Stimulated activated CD8-positive, alpha-beta memory T cell treated with anti-CD3 and anti-CD28 coated beads, Interleukin-7, amount 100 ng/mL, for 1 hour (primary cell): ENCODE measurements at places on chromosomes 12 and 14.

GRCh38 chr12:52086944-52087835 is 7.7 kb downstream of the SMIM41 start:
- DNase-seq: no peak

DNA sequence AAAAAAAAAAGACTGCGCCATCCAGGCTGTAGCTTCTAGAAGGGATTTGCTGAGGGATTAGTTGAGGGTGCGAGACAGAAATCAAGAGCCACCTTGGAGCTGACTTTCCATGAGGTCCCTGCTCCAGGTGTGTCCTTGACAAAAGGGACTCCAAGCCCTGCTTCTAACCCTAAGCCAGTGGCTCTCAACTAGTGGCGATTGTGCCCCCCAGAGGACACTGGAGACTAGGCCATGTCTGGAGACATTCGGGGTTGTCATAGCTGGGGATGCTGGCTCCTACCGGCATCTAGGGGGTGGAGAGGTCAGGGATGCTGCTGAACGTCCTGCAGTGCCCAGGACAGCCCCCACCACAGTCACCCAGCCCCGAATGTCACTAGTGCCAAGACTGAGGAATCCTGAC is 40.6 kb downstream of the SPRING1 start:
- no peak for DNase-seq

DNA sequence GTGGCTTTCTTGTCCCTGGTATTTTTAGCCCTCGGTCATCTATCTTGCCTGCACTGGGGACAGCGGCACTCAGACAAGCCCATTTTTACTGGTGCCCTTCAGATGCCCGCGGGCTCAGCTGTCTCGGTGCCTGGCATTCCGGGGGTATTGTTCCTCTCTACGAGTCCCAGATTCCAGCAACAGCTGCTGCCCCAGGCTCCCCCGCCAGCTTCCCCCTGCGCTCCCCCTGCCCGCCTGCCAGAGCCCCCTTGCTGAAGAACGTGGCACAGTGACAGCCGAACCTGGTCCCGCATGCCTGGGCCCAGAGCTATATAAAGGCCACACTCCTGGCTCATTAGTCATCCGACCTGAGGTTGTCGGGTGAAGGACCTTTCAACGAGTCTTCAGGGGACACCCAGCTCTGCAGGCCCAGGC is 10.9 kb upstream of the MYL2 start:
- no peak for DNase-seq

GRCh38 chr12:76282744-76283143 is 65.5 kb downstream of the BBS10 start:
- DNase-seq: no peak

GRCh38 chr14:69355607-69356281 is 42.4 kb downstream of the ERH start:
- DNase-seq: no peak

GRCh38 chr12:71162832-71163763 is 5.3 kb upstream of the TSPAN8 start:
- DNase-seq: no peak

DNA sequence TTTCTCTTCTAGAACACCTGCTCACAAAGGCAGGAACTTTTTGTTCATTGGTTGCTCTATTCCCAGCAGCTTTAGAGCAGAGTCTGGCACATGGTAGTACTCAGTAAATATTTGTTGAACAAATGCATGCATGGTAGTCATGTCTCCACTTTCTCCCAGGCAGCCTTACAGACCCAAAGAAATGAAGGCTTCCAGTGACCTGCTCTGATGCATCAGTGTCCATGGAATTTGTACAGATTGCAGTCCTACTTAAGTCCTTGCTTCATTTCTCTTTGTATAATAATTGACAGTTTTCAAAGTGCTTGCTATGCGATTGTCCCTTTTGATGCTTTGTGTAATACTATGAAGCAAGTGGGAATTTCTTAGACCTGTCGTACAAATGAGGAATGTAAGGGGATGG is 119.6 kb downstream of the DERA start:
- no peak for DNase-seq

DNA sequence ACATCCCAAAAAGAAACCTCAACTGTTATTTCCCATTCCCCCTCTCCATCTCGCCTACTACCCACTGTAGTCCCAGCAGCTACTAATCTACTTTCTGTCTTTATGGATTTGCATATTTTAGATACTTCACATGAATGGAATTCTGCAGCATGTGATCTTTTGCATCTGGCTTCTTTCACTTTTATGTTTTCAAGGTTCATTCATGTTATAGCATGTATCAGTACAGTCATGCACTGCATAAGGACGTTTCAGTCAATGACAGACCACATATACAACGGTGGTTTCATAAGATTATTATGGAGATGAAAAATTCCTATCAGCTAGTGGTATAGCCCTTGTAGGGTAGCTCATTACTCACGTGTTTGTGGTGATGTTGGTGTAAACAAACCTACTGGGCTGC is 24.5 kb downstream of the PCNX4 start:
- DNase-seq: no peak

DNA sequence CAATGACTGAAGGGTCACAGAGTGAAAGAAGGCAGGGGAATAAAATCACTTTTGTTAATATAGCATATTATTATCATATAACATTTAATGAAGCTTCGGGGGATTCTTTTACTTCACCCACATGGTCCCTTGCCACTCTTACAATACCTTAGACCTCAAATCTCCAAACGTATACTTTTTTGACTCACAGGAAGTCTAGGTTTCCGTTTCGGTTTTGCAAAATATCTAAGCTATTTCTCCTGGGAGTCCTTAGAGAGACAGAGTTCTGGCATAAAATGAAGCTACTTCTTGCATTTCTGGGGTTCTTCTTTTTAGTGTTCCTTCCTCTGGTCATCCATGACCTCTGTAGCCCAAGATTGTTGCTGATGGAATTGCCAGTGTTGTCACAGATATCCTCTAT is 590.5 kb upstream of the ATP2B1 start:
- no peak for DNase-seq

DNA sequence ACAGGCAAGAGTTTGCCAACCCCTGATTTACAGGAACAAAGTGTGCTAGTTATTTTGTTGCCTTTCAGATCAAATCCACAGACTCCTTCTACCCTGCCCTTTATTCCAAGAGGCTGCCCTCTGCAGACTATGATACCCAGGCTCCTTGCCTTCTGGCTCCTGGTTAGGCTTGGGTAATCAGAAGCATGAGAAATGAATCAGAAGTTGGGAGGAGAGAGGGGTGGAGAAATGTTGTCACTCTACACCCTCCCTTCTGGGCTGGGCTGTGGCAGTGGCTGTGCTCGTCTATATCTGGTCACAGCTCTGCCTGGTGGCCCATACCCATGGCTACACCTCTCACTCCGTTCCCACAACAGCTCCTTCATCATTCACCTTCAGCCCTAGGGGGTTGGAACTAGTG is 204.6 kb upstream of the PLXNC1 start:
- DNase-seq: no peak

GRCh38 chr14:70711451-70711850 is 69.7 kb downstream of the TTC9 start:
- no peak for DNase-seq

DNA sequence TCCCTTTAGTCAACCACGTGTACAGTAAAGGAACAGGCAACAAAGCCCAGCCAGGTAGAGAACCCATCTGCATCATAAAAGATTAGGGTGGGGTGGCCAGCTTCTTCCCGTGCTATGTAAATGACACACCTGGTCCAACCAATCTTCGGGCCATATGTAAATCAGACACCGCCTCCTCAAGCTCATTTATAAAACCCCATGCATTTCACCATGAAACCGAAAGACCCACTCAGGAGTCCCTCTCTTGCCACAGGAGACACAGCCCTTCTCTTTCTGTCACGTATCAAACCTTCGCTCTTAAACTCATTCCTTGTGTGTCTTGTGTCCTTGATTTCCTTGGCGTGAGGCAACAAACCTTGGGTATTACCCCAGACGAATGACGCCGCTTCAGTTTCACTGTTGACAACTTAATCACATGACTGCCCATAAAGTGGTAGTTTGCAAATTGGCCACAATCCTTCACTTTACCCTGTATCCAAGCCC is 59.8 kb upstream of the TBPL2 start:
- no peak for DNase-seq
